ENCODE measurements at places on chromosomes 5 and 9.
A peak's percentile ranks its signal among the peaks of the same experiment; 100 is the strongest.

DNA sequence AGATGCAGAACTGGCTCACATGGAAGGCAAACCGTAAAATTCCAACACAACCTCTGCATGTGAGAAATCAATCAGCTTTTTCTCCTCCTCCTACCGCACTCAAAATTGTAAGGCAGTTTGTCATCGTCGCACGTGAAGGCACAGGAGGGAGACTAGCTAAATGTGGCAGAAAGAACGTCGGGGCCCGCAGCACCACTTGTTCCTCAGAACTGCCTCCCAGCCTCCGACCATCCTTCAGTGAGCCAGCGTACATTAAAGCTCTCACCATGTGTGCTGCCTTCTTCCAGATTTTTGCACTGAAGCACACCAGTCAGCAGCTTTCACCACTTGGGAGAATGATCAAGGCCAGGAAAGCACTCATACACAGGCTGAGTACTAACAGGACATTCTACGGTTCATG, 105.9 kb downstream of the RFX3 start:
- DNase-seq: no peak

DNA sequence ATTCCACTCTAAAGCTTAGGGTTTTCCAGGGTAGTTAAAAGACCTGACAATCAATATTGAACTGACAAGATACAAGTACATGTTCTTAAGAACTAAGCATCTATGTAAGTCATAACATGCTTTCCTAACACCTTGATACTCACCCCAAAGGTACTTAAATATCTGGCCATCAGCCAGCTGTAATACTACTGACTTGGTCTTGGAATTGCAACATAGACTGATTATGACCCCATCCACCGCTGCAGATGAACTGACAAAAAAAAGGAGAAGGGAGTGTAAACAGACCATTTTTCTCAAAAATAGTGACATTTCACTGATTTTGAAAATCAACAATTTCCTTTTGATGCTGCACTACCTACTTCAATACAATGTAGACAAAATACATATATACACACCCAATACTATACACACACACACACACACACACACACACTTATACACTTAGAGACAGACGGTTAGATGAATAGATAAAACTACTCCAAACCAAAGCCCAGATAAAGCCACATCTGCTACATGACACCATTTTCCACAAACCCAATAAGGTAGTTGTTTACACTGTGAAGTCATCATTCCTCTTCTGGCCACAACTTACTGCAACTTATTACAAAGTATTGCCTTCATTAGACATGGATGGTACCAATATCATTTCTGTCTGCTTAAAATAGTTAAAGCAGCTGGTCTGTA, 30.4 kb downstream of the ELP1 start:
- no peak for DNase-seq

- DNase-seq: no peak
Measured at GRCh38 chr9:129868023-129868871, 33.0 kb downstream of the USP20 start.

- no peak for DNase-seq
Measured at GRCh38 chr5:10623305-10623910, 59.5 kb downstream of the ANKRD33B start.

GRCh38 chr9:94504358-94504757, 50.5 kb upstream of the PCAT7 start:
- DNase-seq: no peak

DNA sequence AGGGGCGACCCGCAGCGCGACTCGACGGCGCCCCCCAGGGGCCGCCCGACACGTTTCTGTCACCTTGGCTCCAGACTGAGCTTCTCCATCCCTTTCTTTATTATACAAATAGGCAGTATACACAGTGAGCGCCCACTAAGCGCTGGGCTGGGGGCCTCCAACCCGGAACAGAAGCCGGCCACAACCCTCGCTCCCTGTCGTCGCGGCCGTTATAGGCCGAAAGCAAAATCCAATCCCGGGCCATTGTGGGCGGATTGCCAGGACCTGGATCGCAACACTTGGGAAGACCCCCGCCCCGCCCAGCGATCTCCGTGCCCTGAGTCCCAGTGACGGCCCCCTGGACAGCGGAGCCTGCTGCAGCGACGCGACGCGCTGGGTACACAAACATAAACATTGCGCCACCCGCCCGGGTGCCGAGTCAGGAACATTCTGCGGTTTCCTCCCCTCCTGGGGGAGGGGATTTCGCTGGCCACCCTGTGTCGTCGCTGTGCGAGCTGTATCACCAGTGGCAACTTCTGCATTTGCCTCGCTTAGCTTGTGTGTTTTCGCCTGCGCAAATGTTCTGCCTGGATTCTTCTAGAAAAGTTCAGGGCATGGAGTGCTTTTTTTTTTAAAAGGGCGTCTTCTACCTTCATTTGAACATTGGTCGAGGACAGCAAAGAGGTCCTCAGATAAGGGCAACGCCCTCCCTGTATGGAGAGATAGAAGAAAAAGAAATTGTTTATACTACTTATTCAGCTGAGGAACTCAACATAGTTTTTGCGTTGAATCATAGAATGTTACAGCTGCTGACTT, 1.3 kb upstream of the DUSP1 start:
- peak; percentile 54 for DNase-seq

- no peak for DNase-seq
Measured at GRCh38 chr9:89642789-89643188, 38.0 kb downstream of the GADD45G start.

Measured in hypothalamus (tissue), 51 donors.